Stimulated activated CD8-positive, alpha-beta memory T cell treated with anti-CD3 and anti-CD28 coated beads, Interleukin-2, amount 100 ng/mL, for 1 hour (primary cell): ENCODE measurements at places on chromosomes 5 and 9.

GRCh38 chr5:105905392-105905791 is 1765.3 kb downstream of the EFNA5 start:
- DNase-seq, result no peak

- no peak for DNase-seq
These were observed 692.9 kb upstream of the EDIL3 start for GRCh38 chr5:85077581-85077980.

DNA sequence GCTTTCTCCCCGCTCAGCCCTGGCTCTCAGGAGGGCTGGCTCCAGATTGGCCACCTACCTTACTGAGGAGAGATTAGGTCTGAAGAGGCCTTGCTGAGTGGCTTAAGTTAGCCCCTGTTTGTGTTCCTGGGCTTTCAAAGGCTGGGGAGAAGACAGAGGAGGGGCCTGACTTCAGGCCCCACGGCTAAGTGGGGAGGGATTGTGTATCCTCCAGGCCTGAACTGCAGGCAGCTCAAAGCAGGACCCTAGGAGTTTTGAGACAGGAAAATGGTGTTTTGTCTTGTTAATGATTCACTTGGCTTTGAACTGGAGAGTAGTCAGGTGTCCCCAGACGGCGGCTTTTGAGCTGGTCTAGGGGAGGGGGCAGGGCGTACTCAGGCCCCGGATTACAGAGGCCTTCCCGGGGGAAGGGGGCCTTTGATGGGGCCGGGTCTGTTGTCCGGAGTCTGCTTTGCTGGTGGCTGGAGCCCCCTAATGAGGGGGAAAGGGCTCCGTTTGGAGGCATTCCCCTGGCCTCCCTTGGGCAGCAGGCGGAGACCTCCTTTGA is 162.0 kb upstream of the SMIM23 start:
- DNase-seq, result no peak

GRCh38 chr9:114629563-114630090 is 18.5 kb downstream of the TMEM268 start:
- DNase-seq, result no peak

GRCh38 chr5:132684491-132684890 is 10.7 kb downstream of the IL4 start:
- DNase-seq, result no peak

GRCh38 chr9:131487621-131488031 is 15.1 kb upstream of the POMT1 start:
- no peak for DNase-seq

- DNase-seq, result no peak
These were observed 89.5 kb upstream of the FAM120A start for GRCh38 chr9:93361995-93362394.

GRCh38 chr9:129932303-129933151 is 97.3 kb downstream of the USP20 start:
- DNase-seq, result no peak

DNA sequence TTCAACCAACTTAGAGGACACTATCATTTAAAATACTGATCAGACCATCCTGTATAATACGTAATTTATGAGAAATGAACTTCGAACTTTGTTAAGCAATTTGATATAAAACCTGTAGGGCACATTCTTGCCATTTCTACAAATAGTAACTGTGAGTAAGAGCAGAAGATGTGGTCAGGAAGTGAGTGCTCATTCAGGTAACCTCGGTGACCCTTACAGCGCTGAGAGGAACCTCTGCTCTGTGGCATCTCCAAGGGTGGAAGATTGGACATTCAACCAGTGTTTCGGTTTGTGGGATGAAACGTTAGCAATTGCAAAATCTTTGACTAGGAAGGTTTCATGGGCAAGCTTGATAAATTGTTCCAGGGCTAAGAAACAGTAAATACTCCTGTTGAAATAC is 194.8 kb upstream of the IRX2 start:
- DNase-seq, result no peak
